ENCODE measurements at places on chromosomes 3 and 15.

DNA sequence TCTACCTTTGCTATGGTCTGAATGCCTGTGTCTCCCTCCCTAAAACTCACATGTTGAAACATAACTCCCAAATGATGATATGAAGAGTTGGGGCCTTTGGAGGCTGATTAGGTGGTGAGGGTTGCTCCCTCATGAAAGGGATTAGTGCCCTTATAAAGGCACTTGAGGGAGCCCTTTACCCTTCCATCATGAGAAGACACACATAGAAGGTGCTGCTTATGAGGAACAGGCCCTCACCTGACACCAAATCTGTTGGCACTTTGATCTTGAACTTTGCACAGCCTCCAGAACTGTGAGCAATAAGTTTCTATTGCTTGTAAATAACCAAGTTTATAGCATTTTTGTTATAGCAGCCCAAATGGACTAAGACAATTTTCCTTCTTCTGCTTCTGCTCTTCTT is 76.2 kb upstream of the ADAMTS9 start:
- DNase-seq, result no peak

- DNase-seq, result no peak
These were observed 177.9 kb downstream of the MINAR1 start for GRCh38 chr15:79610021-79610420.

DNA sequence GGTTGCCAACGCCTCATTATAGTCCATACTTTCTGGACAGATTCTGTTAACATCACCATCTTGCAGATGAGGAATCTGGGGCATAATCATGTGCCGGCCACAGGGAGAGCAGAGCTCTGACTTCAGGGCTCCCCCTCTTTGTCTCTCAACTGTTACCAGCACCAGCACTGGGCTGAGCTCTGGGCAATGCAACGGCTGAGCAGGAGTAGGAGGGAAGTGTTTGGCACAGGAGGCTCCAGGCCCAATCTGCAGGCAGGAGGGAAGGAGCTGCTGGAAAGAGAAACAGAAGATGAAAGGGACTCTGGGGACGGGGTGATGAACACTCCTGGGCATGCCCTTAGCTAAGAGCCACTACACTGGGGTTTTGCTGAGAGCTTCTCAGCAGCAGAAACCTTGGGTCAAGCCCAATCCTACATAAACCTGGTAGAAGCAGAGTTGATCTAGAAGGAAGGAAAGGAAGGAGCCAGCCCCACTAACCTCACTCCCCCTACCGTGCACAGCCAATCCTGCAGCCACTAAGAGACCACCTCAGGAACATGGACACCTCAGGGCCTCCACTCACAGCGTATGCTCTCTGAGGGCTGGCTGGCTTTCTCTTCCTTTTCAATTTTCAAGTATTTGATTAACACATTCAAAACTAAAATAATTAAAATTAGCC is 73.1 kb upstream of the SPATA12 start:
- no peak for DNase-seq

- no peak for DNase-seq
These were observed 22.1 kb downstream of the MFN1 start for GRCh38 chr3:179369621-179370020.

GRCh38 chr3:186097317-186097662 is 11.6 kb downstream of the ETV5 start:
- no peak for DNase-seq

DNA sequence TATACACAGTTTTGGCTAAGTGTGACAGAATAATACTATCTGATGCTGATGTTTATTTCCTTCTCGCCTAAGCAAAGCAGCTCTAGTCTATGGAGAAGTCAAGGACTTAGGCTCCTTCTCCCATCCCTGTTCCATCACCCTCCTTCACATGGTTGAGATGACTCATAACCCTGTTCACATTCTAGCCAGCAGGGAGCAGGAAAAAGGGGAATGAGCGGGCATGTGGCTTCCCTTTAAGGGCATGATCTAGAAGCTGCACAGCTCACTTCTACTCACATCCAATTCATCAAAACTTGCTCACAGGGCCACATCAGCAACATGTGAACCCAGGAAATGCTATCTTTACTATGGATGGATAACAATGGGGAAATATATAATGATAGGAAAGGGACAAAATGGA is 40.9 kb downstream of the CBLB start:
- DNase-seq, result no peak

DNA sequence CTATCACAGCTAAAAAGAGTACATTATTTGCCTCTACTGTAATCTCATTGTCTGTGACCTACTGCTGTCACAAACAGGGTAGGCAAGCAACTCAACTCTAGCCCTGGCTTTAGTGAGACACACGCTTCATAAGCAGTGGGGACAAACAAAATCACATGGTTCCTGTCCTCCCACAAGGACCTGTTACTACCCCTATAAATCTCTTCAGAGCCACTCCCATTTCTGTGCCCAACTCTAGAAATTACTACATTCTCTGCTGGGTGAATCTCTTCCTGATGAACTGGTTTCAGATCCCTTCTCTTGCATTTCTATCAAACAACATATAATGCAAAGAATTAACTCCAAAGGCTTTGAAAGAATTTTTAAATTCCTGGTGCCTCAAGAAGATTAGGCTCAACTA is 117.3 kb downstream of the DMXL2 start:
- no peak for DNase-seq

- no peak for DNase-seq
These were observed 534.4 kb downstream of the ZNF385D start for GRCh38 chr3:21216598-21216997.

- no peak for DNase-seq
These were observed 112.3 kb downstream of the RORA start for GRCh38 chr15:61116825-61117224.

DNA sequence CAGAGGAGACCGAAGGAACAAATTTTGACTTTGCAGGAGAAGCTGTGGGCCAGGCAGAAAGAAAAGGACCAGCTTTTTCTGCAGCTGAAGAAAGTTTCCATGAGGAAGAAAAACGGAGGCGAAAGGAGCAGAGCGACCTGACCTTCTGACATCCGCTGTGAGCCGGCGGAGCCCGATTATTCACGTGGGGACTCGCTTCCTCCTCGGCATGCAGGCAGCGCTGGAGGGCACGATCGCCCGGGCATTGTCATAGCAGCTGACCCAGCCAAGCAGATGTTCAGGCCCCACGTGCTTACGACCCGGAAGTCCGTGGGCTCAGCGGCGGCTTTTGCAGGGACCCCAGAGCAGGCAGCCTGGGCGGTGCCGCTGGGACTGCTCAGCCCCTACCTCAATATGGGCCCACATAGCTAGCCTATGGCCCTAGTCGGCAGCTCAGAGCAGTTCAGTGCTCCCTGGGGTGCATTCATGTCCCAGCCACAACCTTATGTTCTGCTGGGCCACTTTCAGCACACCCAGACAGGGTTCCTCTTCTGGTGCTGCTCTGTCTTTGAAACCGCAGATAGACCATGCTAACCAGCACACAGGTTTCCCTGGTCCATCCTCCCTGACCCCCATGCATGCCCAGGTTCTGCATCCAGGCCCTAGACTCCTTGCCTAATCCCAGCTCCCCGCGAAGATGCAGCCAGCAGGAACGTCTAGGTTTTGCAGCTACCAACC is 10.5 kb upstream of the EIF4A2 start:
- peak; percentile 29 for DNase-seq

- DNase-seq, result peak; percentile 85
These were observed 101.9 kb upstream of the LRIG1 start for GRCh38 chr3:66602691-66603090.

GRCh38 chr15:45583731-45584639 is 3.2 kb upstream of the BLOC1S6 start:
- no peak for DNase-seq

DNA sequence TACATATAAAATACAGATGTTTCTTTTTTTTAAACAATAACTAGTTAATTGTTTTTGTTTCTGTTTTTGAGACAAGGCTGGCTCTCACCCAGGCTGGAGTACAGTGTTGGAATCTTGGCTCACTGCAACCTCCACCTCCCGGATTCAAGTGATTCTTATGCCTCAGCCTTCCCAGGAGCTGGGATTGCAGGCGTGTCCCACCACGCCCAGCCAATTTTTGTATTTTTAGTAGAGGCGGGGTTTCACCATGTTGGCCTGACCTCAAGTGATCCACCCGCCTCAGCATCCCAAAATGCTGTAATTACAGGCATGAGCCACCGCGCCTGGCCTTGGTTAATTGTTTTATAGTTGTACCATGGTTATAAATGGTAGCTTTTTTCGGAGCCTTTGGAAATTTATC is 72.3 kb downstream of the PIAS1 start:
- DNase-seq, result no peak

- peak; percentile 73 for DNase-seq
These were observed 142.4 kb downstream of the ANXA2 start for GRCh38 chr15:60255390-60255789.

GRCh38 chr3:73716418-73716817 is 91.7 kb upstream of the PDZRN3 start:
- no peak for DNase-seq

DNA sequence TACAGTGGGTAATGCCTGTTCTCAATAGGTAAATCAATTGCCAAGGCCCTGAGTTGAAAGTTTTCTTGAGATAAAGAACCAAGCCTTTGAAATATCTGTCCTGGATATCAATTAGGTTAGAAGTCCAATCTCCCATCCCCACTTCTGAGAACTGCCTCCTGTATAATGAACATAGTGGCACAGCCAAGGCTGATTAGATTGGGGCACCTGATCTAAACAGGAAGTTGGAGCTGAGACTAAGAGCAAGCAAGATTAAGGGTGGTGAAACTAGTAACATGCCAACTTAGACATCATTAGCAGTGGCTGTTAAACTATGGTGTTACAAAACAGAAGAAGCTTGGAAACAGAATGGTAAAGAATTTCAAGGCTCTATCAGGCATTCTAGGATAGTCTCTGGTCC is 137.7 kb upstream of the TMEM108 start:
- DNase-seq, result no peak

- no peak for DNase-seq
These were observed 32.9 kb upstream of the CRTC3 start for GRCh38 chr15:90496791-90497190.

- DNase-seq, result no peak
These were observed 2.7 kb upstream of the TMEM87A start for GRCh38 chr15:42275780-42276391.

- DNase-seq, result peak; percentile 61
These were observed 123.2 kb downstream of the DNAJB8 start for GRCh38 chr3:128343287-128344051.

DNA sequence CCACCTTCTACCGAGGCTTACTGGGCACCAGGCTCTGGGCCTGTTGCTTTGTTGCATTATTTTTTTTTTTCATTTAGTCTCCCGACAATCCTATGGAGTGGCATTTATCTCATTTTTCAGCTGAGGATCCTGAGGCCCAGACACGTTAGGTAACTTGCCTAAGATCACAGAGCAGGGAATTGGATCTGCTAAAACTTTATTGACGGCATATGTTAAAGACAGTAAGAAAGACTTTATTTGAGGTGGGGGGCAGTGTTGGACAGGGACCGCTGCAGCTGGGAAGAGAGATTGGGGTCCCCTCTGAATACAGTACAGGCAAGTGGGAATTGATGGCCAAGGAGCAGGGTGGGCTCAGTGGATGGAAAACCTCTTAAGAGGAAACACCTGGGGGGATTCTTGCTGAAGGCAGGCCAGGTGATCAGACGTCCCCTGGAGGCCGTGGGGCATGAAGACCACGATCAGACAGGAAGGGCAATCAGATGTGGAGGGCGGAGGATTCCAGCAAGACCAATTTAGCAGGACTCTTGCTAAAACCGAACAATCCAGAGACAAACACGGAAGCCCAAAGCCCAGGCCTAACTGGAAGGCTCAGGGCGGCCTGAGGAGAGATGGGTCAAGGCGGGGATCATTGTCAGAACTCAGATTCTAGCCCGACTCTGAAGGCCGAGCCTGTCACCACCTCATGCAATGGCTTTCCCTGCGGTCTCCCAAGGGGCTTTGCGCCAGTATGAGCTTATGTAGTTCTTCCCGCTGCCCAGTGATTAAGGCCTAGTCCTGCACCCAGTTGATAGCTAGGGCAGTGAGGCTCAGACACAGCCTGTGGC is 53.7 kb downstream of the RGMA start:
- DNase-seq, result no peak

- DNase-seq, result no peak
These were observed 269.8 kb downstream of the DIPK2A start for GRCh38 chr3:144241404-144241803.

GRCh38 chr3:188432802-188433520 is 279.0 kb downstream of the LPP start:
- DNase-seq, result no peak

DNA sequence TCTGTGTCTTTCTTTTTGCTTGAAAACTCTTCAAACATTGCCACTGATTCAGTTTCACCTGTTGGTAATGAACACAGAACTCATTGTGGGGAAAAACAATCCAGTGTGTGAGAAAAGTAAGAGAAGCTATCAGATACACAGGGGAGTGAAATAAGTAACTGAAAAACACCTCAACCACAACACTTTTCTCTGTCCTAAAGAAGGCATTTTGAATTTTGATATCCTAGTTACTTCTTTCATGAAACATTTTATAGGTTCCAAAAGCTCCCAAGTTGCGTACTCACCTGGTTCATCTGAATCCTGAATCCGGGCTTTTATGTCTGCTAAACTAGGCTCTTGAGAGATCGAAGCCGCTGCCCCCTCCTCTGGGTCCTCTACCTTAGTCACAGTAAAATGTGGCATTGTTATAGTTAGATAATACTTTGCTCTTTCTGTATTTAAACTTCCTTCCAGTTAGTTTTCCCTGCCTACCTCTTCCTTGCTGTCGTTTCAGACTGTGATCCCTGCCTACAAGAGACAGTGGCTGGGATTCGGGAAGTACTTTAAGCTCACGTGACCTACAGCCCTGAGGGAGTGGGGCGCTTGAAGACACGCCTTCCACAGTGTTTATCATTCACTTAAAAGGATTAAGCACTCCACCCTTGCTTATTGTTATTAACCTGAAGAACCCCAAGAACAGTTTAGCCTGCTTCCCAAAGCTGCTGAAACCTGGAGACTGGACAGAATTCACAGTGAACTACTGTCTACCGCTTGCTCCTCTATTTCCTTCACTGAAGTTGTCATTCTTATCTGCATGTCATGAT is 19.1 kb downstream of the SLC12A6 start:
- peak; percentile 81 for DNase-seq

All from prostate gland (tissue), 2 donors.